CD4-positive, alpha-beta T cell (primary cell): ENCODE measurements at places on chromosomes 3 and 15.

- peak; percentile 47 for DNase-seq
Observed at GRCh38 chr15:73697033-73697467, 12.9 kb downstream of the CD276 start.

DNA sequence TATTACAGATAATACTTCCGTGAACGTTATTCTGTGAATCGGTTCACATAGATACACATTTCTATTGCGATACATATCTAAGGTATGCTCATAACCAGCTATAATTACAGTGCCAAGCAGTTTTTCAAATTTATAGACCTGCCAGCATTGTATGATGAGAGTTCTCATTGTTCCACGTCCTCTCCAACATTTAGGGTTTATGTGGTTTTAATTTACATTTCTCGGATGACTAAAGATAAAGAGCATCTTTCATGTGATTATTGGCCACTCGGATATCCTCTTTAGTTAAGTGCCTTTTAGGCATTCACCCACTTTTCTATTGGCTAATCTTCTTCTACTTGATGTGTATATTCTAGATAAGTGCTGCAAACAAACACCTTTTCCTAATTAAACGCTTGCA is 134.7 kb upstream of the CCDC54 start:
- DNase-seq, result no peak

- DNase-seq, result no peak
Observed at GRCh38 chr3:64502284-64502683, 185.5 kb downstream of the ADAMTS9 start.

DNA sequence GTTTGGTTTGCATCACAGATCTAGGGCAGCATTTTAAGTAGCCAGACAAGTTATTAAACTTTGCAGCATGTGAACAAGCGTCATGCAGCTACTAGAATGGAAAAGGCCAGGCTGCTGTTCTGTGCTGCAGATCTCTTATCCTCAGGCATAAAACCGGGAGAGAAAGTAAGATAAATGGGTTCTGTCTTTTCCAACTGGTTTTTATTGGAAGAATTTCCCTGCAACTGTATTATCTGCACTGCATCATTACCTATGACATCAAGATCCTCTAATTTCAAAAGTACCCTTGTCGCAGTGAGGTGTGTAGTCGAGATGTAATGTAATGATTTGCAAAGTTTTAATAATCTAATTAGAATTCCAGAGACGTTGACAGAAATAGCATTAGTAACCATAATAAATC is 240.3 kb downstream of the FEZF2 start:
- no peak for DNase-seq

DNA sequence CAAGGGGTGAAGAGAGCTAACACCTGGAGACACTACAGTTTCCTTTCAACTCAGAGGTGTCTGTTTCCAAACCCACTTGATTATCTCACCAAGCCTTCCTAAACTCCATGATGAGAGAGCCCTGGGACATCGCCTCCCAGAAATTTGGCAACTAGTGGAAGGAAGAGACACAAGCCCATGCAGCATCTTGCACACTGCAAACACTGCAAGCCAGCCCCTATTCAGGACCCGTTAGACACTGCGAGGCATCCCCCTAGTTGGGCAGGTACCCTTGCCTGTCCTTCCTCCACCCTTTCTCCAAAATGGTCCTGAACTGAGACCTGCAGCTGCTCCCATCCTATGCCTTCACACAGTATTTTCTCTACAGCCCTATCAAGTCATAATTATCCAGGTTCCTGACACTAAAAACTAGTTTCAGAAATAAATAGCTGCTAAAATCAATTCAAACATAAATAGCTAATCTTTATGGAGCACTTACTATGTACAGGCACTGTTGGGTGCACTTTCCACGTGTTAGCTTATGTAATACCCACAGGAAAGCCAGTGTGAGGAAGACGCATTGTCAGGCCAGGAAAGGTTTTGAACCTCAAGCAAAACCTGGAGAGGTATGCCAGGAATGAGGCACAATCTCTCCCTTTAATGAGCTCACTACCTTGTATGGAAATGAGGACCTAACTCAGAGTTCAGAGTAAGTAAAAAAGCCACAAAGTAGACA is 2.8 kb downstream of the MAGI1 start:
- DNase-seq, result no peak

DNA sequence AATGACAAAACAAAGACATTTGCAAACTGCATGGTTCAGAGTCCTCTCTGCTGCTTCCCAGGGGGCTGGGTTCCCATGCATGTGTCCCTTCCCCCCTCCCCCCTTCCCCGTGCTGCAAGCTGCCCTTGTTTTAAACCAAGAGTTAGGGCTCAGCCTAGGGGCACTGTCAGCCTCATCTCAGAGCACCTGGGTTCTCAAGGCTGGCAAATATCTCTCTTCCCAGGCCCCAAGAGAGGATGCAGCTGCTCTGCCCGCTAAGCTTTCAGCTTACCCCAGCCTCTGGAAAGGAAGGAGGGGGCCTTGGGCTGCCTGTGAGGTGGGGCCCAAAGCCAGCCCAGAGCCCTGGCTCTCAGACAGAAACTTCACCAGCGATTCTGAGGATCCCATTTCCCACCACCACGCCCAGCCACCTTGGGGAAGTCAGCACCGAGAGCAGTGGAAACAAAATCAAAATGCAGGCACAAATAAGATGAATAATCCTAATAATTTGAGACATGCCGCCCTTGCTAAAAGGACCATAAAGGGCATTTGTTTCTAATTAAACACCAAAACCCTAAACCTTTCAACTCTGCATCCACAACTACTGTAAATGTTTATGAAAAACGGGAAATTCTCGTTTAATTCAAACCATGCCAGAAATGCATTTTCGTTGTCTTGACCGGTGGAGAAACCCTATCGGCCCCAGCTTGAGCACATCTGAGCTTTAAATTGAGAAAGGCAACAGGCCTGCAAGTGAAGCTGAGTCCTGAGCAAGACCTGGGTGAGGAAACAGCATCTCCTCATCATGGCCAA is 67.7 kb upstream of the WNT5A start:
- DNase-seq, result no peak

GRCh38 chr3:77935418-77935817 is 895.5 kb downstream of the ROBO2 start:
- DNase-seq, result no peak

DNA sequence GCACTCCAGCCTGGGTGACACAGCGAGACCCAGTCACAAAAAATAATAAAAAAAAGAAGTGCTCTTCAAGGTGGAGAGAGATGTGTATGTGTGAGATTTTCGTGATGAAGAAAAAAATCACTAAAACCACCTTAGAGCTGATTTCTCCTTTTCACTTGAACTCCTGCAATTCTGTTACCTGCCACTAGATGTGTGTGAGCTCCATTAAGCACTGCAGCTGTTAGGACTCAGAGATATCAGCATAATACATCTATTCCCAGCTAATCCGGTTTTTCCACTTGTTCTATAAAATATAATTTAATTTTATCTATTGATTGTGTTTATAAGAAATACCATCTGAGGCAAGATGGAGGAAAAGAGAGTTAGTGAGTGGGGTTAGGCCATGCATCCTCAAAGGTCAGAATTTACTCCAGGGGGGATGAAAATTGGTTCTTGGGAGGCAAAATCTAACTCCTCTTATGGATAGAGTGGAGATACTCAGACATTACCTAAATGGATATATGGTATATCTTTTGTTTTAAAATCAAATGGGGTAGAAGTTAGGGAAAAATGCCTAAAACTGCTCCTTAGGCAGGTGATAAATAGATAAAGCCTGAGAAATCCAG is 152.7 kb downstream of the IL20RB start:
- DNase-seq, result peak; percentile 10

DNA sequence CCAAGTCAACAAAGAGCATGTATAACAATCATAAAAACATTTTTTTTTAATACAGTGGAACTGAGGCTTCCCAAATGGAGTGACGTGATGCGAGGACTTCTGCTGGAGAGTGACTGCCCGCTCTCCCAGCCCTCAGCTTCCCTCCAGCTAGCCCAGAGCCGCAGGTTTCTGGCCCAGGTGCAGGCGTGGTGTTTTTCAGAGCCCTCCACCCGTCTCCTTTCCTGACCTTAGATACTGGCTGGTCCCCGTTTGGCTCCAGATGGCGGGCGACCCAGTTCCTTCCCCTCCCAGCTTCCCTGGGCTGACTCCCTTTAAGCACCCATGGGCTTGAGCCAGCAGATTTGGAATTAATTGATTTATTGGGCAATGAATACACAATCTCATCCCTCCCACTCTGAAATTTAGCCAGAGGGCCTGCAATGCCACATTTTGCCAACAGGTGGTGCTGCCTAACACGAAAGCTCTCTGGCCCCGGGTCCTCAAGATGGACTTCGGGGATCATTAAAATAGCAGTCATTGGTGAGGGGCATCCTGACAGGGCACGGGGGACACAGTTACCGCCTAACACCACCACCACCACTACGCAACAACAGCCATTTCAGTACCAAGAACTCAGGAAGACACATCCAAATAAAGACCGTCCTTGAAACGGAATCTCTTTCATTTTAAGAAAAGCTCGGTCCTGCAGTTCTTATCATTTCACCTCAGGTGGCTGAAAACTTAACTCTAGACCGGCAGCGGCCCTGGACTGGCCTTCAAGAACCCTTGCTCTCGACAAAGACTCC is 47.5 kb upstream of the MUC4 start:
- DNase-seq, result peak; percentile 75

DNA sequence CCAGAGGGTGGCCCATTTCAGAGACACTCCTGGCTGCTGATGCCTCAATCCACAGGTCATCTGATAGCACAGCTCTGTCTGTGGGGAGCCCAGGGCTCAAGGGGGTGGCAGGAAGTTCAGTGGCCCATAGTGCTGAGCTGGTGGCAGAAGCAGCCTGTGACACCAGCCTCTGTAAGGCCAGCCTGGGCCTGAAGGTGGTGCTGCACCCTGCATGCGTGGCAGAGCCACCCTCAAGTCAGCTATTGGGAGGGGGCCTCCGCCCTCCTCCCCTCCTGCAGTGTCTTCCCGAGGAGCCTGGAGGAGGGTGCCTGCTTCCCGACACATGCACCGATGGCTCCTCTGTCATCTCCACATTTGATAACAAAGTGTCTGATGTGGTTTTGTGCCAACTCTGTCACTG is 3.0 kb downstream of the PLA1A start:
- peak; percentile 5 for DNase-seq

DNA sequence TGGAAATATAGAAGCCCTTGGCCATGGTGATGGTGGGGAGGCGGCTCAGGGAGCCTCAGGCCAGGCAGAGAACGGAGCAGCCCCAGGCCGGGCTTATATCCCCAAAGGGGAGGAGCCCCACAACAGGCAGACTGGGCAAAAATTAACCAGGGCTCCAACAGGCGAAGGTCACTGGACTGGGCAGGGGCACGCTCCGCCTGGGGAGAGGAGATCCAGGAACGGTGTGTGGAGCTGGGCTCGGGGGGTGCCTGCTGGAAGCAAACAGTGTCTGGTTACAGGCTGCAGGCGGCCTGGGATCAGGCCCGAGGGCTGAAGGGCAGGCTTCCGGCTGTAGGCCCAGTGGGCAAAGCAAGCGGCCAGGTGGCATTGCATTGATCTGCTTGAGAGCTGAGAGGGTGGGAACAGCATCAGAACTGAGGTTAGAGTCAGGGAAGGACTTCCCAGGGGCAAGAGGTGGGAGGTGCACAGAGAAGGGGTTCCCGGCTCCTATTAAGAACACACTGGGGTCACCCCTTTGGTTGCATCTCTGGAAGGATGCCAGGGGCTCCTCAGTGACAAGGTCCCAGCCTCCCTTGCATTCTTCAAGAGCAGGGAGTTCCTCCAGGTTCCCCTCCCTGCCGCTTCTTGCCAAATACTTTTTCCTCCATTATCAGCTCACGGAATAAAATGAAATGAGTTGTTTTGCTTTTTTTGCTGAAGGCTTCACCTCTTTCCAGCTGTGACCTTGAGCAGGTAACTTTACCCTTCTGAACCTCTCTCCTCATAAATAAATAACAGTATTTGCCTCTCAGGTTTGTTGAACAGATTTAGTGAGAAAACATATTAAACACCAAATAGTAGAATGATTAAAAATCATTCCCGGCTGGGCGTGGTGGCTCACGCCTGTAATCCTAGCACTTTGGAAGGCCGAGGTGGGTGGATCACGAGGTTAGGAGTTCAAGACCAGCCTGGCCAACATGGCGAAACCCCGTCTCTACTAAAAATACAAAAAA is 7.8 kb downstream of the ANPEP start:
- DNase-seq, result no peak

DNA sequence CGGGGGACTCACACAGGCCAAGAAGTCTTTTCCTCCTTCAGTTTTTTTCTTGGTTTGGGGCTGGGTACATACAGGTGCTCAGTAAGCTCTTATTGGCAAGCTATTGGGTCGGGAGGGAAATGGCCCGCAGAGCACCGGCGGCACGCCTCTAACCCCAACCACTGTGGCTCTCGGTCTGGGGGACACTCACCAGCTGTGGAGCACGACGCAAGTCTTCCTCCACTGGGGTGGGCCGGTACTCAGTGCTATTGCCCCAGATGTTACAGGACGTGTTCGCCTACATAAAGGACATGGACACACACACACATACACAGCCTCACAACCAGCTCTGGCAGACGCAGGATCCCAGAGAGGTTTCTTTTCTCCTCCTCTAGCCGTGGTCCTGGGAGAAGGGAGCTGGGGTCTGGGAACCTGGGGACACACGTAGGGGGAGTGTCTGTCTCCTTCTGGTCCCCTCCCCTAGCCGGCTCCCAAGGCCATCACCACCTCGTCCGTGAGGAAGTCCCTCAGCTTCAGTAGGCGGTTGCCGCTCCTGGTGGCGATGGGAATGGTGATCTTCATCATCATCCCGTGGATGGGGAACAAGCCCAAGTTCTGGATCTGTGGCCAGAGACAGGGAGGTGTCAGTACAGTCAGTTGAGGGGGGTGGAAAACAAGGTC is 33.4 kb downstream of the FEM1B start:
- DNase-seq, result no peak

DNA sequence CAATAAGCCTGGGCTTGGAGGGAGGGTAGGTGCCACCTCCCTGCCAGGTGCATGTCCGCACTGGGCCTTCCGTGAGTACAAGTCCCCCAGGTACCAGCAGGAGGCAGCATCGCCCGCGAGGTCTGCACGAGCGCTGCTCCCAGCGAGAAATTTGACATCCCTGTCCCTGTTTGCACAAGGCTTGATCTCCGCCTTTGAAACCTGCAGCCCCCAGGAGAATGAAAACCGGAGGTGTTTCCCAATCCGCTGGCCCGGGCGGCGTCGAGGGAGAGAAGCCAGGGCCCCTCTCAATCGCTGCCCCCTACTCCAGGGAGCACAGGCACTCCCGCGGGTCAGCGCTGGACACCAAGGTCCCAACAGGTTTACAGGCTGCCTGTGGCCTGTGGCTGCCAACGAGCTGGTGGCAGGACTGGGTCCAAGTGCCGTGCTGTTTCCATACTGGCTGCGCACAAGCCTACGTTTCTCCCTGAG is 961 bp downstream of the HAPLN3 start:
- peak; percentile 91 for DNase-seq

DNA sequence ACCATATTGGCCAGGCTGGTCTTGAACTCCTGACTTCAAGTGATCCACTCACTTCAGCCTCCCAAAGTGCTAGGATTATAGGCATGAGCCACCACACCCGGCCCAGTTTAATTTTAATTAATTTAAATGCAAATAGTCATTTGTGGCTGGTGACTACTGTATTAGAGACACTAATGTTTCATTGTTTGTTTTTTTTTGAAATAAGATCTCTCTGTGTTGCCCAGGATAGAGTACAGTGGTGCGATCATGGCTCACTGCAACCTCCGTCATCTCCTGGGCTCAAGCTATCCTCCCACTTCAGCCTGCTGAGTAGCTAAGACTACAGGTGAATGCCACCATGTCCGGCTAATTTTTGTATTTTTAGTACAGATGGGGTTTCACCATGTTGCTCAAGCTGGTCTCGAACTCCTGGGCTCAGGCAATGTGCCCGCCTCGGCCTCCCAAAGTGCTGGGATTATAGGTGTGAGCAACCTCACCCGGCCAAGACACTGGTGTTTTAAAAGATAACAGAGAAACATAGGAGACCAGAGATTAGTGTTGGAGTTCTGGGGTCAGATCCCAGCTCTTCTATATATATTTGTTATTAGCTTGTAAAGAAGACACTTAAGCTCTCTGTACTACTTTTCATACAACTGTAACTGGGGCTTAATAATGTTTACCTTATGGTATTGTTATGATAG is 34.5 kb upstream of the RAB11A start:
- no peak for DNase-seq
